Keratinocyte (primary cell): ENCODE measurements at places on chromosomes 4 and X.

DNA sequence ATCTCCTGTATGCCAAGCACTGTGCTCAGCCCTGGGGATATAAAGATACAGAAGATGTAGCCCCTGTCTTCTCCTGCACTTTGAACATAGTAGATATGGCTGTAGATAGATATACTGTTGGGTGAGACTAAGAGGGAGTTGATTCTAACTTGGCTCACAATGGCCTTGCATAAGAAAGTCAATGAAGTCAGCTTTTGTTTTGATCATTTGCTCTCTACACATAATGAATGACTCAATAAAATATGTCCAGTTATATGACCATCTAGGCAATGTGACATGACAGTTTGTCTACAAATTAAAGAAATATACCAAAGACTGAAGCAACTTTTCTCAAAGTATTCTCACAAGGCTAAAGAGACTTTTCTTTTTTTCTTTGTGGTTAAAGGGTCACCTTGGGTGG, 147.6 kb upstream of the DIPK2B start:
- DNase-seq = no peak

GRCh38 chr4:95410387-95410977, 138.3 kb downstream of the UNC5C start:
- DNase-seq = no peak

GRCh38 chr4:52477191-52477780, 181.8 kb downstream of the USP46 start:
- DNase-seq = no peak

GRCh38 chrX:13263560-13264251, 56.1 kb downstream of the ATXN3L start:
- no peak for DNase-seq

GRCh38 chr4:152308951-152309350, 226.9 kb downstream of the FBXW7 start:
- DNase-seq = no peak

DNA sequence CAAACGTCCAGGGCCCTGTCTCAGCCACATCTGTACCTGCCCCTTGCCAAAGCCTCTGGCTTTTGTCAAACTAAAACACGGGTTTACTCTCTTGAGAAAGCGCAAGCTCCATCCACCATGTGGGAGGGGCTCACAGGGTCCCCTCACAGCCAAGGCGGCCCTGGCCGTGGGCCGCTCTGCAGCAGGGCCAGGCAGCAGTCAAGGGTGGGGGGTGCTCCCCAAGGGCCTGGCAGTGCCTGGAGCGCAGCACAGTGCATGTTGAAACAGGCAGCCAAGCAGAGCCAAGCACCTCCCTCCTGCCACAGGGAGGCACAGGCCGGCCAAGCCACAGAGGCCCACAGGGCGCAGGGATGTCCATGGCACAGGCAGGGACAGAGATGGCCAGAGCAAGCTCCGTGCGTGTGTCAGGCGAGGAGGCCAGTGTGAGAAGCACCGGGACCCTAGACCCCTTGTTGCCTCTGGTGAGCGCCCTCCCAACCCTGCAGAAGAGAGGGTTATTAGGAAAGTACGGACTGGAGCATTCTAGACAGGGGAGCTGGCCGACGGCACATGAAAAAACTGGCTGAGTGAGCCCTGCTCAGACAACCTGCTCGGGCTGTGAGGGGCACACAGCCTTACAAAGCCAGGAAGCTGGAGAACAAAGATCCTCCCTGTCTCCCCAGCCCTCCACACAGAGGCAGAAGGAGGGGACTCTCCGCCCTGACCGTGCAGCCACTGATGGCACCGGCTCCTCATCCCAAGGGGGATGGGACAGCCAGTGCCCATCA, 39.0 kb downstream of the FAM53A start:
- no peak for DNase-seq

- DNase-seq = no peak
Measured at GRCh38 chr4:155506745-155507144, 130.0 kb upstream of the MAP9 start.

DNA sequence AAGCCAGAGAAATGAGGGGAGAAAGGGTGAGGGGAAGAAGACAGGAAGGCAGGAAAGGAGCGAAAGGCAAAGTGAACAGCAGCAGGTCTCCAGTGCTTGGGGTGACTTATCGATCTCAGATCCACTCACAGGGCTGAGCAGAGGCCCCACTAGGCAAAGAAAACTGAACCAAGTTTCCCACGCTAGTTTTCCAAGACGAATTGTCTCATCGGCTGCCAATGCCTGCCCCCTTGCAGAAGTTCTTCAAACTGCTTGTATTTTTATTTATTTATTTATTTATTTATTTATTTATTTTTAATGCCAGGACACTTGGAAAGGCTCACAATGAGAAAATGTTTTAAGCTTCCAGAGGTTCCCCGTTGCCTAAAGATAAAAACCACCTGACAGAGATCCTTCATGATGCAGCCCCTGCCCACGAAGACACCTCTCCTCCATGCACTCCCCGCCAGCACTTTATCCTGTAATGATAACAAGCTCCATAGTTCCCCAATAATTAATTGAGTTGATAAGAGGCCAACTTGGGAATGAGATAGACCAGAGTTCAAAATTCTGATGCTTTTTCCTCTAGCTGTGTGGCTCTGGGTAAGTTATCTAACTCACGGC, 43.2 kb downstream of the QDPR start:
- DNase-seq = no peak

GRCh38 chr4:76779740-76780459, 118.0 kb downstream of the SOWAHB start:
- DNase-seq = no peak

- DNase-seq = no peak
Measured at GRCh38 chr4:120857312-120857711, 65.2 kb downstream of the PRDM5 start.

DNA sequence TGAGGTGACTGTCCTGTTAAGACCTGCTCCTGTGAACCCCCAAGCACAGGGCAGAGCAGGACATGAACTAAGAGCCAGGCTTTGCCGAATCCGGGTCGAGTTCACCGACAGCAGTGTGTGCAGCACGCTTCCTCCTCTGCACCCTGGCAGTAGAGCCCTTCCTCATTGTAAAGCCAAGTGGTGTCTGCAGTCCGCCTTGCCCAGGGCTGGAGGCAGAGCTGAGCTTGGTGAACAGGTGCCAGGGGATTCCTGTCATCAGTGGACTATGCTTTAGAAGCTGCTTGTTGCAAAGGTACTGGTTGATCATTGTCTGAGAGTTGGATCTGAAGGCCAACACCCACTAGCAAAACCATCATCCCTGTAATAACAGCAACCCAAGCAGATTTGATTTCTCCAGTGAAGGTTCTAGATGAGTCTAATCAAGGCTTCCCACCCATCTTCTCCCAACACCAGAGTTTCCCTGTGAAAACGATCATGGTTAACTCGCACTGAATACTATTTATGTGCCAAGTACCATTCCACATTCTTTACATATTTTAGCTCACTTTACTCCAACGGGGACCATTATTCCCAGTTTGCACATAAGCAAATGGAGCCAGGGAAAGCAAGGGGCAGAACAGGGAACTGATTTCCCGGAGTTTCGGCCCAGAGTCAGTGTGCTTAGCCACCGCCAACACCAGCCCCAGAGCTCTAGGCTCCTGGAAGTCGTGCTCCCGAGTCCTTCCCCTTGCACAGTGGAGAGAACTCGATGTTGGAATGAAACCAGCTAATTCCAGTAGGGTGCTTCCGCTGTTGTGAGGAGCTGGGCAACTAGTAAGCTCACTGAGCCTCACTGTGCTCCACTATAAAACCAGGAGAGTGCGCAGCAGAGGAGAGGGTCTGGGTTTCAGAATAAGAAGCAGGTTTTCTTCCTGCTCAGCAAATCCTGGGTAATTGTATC, 1.4 kb upstream of the SLC34A2 start:
- no peak for DNase-seq

- no peak for DNase-seq
Measured at GRCh38 chrX:9534686-9535085, 69.8 kb downstream of the TBL1X start.

DNA sequence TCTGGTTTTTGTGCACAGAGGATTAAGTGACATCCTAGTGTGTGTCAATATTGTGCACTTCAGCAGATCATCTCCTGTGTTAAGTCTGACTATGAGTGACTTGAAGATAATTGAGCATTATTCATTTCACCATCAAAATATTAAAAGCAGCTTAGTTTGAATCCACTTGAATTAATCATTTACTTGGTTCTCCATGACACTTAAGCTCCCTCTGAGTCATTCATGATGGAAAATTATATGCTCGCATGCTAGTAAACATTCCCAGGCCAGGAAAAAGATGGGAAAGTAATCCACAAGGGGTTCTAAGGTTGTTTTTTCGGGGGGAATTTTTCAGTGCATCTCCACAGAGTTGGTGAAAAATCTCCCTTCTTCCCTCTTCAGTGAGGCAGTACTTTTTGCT, 97.2 kb upstream of the EOLA2 start:
- DNase-seq = no peak

DNA sequence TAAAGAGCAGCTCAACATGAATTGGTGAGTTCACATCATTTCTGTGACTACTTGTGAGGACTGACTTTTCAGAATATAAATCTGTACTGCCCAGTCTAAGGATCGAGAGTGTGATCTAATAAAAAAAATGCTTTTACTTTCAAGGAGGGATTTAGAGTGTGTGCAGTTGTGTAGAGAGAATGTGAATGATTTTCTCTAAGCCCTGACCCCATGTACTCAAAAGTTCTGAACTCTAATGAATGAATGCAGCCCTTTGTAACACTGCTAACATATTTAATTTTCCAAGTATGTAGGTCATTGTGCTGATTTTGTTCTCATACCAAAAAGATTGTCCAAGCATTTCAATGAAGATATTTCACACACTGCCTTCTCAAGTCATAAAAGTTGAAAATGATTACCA, 92.5 kb upstream of the STOX2 start:
- DNase-seq = no peak

- no peak for DNase-seq
Measured at GRCh38 chr4:23959396-23960148, 69.7 kb upstream of the PPARGC1A start.

DNA sequence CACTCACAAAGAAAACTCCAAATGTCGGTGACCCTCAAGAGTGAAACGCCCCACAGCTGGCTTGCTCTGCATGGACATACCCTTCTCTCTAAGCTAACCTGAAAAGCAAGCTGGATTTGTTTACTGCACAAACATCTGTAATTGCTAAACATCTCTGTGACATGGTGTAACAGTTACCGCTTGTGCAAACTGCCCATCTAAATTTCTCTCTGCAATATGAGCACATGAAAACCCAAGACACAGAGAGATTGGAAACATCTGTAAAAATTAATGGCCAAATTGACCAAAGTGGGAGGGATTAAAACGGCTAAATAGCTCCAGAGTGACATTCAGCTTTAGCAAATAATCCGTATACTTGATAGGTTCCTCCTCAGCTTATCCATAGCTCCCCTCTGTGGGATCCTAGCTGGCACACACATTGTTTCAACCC, 155.0 kb upstream of the MAP3K15 start:
- no peak for DNase-seq

GRCh38 chrX:32871636-32872035, 339.7 kb downstream of the DMD start:
- peak; percentile 4 for DNase-seq

DNA sequence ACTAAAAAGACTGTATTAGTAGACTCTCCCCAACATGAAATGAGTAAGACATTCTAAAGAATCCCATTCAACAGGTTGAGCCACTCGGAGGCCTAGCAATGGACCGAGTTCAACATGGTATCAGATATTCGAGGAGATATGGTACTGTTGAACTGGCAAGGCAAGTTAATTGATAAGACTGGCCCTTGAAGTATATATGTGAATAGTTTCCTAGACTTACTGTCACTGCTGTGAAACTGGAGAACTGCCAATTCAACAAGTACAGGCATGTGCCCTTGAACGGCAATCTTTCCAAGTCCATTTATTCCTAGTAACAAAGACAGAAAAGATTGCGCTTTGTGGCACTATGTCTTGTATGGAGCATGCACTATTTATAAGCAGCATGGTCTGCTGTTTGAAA, 24.4 kb downstream of the FAT1 start:
- no peak for DNase-seq

DNA sequence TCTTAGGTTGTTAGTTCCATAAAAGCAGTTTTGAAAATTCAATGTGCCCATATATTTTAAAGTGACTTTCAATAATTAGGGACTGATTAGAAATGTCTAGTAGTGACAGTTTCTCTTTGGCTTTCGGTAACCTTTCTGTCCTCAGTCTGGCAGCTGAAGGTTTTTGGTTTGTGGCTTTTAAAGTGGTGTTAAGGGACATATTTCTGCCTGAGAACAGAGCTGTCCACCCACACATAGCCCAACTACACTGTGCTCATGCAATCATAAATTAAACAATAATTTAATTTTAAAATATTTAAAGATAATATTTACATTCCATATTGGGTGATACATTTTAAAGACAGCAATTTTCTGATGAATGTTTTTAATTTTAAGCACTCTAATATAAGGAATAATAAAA, 335.0 kb upstream of the TENM3 start:
- no peak for DNase-seq

GRCh38 chr4:98468709-98469108, 189.7 kb downstream of the TSPAN5 start:
- no peak for DNase-seq

GRCh38 chr4:134935320-134935719, 733.7 kb upstream of the PABPC4L start:
- no peak for DNase-seq

DNA sequence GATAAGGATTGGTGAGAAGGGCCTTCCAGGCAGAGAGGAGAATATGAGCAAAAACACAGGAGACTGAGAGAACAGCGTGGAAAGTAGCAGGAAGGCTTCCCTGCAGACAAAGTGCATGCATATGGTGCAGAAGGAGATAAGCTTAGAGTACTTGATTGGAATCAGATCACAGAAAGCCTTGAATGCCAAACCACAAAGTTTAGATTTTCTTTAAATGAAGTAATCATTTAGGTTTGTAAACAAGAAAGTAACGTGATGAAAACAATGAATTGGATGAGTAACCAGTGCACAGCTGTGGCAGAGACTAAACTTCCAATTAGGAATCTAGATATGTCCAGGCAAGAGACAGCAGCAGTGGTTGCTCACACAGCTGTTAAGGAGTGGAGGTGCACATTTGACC, 83.8 kb upstream of the C1QTNF7 start:
- no peak for DNase-seq

GRCh38 chr4:81845273-81845672, 373.6 kb upstream of the RASGEF1B start:
- no peak for DNase-seq

DNA sequence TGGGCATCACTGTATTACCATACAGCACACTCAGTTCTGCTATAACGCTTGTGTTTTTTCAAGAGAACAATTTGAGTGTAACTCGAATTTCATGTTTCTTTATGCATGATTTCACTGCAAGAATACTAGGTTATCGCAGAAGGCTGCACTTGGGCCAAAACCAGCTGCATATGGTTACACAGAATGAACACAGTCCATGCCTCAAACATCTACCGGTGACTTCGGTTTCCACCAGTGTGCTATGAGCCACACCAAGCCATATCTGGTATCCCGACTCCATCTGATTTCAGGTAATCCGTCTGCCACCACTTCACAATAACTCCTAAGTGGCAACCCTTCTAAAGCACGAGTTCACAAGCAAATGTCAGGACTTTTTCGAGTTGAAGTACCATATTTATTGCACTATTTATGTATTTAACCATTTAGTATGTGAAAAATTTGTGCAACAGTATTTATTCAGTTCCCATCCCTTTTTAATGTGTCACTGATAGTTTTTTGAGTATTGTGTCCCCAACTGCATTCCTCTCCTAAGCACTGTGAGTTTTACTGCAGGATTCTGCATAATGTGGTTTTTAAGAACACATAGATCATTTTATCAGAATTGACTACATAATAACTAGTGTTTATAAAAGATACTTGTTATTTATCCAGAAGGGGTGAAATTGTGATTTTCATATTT, 111.8 kb downstream of the APBB2 start:
- no peak for DNase-seq
